ENCODE measurements at places on chromosomes 12 and 14.
A peak's percentile ranks its signal among the peaks of the same experiment; 100 is the strongest.

DNA sequence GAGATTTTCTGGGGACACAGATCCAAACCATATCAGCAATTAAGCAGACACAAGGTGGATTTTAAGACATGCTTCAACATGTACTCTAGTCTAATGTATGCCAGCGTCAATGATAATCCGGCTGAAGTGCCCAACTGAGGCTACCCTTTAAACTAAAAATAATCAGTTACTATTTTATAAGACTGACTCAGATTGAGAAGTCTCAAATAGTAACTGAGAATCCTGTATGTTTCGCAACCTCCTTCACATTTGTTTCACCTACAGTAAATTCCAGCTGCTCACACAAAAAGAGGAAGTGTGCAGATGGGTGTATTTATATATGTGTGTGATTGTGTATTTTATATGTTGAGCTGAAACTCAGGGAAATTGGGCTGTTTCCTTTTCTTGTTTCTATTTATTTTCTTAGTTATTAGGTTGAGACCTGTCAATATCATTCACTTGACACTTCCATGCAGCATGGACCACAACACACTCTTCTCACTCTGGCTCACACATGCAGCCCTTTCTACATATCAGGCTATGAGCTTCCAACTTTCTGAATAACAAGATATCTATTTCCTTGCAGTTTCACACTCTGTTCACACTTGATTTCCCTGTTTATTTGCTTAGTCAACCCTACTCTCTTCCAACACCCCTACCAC is 1224.9 kb upstream of the TMEM132C start:
- no peak for DNase-seq

GRCh38 chr14:103280278-103280928 is 53.6 kb upstream of the EIF5 start:
- DNase-seq: no peak

DNA sequence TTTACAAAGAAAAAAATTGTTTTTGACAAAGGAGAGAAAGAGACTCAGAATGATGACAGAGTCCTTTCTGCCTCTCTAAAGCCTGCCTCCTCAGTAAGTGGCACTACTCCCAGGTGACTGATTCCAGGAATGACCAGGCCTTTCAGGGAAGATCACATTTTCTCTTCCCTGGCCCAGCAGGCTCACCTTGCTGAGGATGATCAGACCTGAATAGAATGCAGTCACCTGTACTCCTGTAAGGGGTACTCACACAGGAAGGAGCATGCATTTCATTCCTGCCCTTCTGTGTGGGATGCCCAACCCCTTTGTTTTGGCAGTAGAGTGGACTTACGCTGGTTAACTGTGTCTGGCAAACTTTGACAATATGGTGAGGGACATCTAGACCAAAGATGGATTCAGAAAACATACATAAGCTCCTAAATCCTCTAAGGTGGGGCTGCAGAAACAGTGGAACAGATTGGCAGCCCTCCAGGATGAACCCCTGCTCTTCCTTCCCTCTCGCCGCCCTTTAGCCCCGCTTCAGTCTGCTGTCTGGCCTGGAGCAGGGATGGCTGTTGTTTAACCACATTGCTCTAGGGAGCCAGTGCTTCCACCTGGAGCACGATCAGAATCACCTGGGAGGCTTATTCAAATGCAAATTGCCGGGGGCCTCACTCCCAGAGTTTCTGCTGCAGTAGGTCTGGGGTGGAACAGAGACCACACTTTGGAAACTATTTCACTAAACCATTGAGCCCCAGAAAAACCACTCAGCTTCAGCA is 29.8 kb downstream of the ERG28 start:
- DNase-seq: no peak

DNA sequence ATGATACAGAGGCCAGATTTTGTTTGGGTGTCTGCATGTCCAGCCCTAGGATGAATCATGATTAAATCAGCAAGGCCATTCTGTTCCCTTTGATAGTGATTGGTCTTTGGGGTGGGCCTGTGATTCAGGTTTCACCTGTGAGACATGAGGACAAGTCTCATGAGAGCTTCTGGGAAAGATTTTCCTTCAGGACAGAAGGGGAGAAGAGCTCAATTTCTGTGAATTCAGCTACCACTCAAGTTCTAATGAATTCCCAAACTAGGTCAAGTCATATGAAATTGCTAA is 73.4 kb downstream of the ZNF664 start:
- no peak for DNase-seq

DNA sequence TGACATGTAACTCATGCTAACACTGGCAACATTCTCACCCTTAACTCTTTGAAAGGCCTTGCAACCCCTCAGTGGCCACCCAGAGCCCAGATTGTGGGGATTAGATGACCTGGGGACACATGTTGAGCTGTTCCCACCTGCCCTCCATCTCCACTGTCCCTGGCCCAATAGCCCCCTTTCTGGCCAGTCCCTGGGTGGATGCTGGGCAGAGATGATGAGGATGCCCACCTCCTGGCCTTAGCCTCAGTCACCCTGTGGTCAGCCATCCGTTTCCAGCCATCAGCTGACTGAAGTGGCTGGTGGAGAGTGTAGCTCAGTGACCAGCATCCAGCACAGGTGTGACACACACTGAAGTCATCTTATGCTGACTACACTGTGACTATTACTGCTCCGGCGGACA is 4.7 kb downstream of the ANHX start:
- no peak for DNase-seq

DNA sequence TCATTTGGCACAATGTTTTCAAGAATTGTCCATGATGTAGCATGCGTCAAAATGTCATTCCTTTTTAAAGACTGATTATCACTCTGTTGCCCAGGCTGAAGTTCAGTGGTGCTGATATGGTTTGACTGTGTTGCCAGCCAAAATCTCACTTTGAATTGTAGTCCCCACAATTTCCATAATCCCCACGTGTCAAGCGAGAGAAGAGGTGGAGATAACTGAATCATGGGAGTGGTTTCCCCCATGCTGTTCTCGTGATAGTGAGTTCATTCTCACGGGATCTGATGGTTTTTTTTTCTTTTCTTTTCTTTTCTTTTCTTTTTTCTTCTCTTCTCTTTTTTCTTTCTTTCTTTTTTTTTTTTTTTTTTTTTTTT is 21.8 kb upstream of the LRRK2 start:
- no peak for DNase-seq

DNA sequence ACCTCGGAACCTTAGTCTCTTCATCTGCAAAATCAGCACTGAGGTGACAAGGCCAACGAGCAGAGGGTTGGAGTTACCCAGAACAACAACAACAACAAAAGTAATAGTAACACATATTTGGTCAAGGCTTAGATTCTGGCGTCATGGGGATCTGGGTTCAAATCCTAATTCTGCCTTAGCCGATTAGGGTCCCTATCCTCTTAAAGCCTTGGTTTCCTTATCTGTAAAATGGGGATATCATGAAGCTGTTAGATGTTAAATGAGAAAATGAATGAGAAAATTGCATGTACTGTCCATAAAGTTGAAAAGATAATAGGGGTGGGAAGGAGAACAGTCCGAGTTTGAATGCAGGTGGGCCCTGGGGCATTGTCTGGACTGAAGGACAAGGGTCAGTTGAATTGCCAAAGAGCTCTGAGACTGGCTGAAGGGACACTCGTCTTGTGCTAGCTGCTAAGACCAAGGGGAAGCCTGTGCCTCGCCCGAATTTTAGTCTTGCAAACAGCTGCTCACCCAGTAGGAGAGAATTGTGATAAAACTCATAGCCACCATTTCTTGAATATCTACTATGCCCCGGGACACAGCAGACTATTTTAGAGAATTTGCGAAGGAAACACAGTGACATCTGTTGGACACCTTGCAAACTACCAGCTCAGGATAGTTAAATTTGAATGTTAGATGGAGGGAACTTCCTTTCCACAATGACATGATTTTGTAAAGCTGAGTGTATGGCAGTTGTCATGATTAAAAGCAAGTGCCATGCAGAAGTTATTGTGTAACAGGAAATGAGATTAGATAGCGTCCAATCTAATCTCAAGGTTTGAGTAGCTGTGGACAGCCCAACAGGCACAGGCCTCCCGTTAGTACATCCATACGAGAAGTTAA is 6.8 kb upstream of the HNF1A start:
- DNase-seq: peak; percentile 16
